ENCODE measurements at places on chromosomes 16 and 17.

GRCh38 chr17:68682903-68683302 lies 81.7 kb upstream of the FAM20A start:
- DNase-seq = no peak

DNA sequence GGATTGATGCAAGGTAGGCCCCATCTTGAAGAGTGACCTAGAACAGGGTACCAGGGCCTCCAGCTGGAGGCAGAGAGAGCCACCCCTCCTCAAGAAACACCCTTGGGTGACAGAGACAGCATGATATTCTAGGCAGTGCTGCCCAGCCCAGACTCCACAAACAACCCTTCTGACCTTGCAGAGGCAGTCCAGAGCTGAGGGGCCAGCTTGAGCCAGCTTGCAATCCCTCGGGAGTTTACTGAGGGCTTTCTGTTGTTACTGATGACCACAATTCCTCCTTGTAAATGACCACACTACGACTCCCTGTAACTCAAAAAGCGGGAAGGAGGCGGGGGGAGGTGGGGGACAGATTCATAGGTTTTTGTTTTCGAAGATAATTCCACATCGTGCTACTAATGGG lies 18.6 kb upstream of the MNT start:
- no peak for DNase-seq

GRCh38 chr17:67970783-67971182 lies 25.5 kb downstream of the C17orf58 start:
- DNase-seq = no peak

GRCh38 chr16:57108432-57108831 lies 16.0 kb downstream of the CPNE2 start:
- no peak for DNase-seq

DNA sequence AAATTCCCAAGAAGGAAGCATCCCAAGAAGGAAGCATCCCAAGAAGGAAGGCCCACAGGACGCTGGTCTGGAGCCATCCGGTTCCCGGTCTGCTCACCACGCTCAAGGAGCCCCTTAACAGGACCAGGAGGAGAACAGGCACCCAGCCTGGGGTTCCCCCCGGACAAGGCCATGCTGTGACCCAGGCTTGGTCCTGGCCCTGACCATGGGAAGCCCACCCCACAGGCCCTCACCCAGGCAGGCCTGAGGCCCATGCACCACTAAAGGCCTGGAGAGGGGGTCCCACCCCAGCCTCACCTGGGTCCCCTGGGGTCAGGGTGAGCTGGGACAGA lies 340 bp upstream of the ENPP7 start:
- no peak for DNase-seq

DNA sequence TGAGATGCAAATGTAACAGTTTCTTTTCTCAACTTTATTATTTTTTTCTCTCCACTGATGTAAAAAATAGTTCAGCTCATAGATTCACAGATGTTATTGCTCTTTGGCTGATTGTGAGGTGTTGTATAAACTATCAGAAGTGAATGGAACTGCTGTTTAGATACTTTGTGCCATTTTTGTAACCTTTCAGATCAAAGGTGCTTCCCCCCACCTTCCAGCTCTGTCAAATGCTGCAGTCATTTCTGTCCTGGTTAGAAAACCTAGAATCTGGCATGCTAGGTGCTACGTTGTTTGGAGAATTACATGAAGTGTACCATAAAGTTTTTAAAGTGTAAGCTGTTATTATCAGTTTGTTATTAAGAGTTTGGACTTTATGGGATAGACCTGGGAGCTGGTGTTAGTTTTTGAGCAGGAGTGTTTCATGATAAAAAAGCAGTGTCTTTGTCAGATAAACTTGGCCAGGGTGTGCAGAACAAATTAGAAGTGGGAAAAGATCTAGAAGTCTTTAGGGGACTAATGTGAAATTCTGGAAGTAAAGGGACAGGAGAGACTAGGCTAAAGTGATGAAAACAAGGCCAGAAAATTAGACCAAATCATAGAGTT lies 1.8 kb upstream of the WIPI1 start:
- DNase-seq = no peak

DNA sequence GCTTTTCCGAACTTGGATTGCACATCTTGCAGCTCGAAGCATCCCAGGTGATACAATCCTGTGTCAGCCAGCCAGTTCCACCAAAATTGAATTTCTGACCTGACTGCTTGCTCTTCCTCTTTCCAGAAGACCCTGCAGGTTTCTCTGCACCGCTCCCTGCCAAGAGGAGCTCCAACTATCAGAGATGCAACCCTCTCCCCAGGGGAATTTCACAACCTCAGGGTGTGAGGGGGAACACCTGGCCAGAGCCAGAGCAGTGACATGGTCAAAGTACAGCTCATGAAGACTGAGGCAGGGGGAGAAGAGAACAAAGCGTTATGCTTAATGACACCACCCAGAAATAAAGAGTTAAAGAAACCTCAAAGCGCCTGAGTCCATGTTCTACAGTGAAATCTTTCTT lies 25.0 kb downstream of the ZNF423 start:
- DNase-seq = no peak

DNA sequence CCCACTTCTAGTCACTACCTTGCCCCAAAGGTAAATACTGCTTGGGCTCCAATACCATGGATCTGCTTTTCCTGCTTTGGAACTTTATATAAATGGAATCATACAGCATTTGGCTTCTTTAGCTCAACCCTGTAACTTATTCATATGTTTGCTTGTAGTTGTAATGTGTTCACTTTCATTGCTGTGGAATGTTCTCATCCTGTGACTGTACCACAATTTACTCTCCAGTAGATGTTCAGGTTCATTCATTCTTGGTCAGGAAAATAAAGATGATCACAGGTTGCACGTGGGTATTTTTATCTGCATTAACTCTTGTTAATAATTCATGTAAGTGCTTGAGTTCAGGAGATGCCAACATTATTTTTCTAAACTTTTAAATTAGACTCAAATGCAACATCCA lies 6.7 kb upstream of the BEAN1 start:
- no peak for DNase-seq
